ENCODE measurements at places on chromosomes 2 and 18.

DNA sequence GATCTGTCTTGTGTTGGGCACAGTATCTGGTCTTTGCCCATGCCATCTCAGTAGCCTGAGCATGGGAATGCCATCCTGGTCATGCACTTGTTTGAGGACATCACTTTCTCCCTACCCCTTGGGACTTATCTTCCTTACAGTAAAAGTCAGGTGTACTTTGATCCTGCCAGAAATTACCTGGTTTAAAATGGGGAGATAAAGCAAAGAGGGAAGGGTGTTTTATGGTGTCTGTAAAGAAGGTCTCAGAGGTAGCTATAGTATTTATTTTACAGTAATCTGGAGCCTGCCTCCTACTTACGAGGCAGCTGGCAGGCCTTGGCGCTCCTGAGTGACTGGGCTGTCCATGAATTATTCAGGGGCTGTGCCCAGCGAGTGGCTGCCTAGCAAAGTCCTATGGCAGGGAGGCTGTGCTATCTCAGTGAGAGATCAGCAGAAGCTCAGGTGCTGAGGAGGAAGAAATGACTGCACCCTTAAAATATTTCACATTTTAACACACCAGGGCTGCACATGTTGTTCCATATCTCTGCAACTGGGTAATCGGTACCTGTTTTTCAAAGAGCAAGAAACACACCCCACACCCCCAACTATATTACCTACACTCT is 93.9 kb downstream of the SPTBN1 start:
- DNase-seq, result no peak

GRCh38 chr2:161576421-161576820 is 47.8 kb upstream of the SLC4A10 start:
- no peak for DNase-seq

DNA sequence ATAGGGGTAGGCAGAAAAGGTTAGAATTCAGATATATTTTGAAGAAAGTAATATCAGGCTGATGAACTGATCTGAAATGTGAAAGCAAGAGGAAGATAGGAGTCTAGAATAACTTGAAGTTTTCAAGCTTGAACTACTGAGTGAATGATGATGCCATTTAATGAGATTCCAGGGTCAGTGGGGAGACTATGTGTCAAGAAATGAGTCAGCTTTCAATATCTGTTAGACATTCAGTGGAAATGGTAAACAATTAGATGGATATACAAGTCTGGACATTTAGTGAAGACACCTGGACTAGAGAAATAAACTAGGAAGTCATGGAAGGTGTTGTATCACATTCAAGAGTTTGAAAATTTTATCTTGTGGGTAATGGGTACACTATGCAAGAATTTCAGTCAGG is 326.9 kb downstream of the FSIP2 start:
- no peak for DNase-seq

- DNase-seq, result no peak
Observed at GRCh38 chr2:212903413-212903812, 248.0 kb downstream of the IKZF2 start.

- DNase-seq, result no peak
Observed at GRCh38 chr18:56235481-56236013, 402.8 kb downstream of the TXNL1 start.

DNA sequence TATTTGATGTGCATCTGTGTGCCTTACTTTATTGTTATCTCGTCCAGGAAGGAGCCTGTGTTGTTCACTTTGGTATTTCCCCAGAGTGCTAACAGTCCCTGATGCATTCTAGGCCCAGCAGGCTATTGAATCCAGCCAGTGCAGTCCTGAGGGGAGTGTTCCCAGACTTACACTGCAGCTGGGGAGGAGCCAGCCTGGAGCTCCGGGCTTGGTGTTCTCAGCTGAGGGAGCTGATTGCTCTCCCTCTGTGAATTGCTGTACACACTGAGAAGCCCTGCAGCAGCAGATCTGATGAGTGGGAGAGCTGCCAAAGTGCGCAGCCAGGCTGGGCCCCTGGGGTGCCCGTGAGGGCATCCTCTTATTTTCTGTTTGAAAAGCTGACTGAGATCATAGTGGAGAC is 159.2 kb downstream of the GALNT3 start:
- DNase-seq, result peak; percentile 80

Data from nucleus accumbens (tissue), 56 donors.